ENCODE measurements at places on chromosomes 11 and 22.

DNA sequence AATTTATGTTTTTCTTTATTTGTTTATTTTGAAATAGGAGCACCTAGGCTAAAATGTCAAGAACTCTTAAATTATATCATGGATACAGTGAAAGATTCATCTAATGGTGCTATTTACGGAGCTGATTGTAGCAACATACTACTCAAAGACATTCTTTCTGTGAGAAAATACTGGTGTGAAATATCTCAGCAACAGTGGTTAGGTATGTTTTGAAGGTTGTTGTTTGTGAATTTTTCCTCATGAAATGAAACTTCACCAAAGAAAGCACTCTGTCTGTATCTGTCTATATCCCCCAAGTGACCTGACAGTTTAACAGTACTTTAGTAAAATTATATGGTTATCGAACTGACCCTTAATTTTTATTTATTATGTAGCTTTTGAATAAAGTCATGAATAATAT lies 12.8 kb downstream of the ATM start:
- DNase-seq, result no peak

GRCh38 chr11:36347384-36347906 lies 51.4 kb downstream of the PRR5L start:
- no peak for DNase-seq

- no peak for DNase-seq
Observed at GRCh38 chr11:43359422-43359818, 700 bp downstream of the TTC17 start.

DNA sequence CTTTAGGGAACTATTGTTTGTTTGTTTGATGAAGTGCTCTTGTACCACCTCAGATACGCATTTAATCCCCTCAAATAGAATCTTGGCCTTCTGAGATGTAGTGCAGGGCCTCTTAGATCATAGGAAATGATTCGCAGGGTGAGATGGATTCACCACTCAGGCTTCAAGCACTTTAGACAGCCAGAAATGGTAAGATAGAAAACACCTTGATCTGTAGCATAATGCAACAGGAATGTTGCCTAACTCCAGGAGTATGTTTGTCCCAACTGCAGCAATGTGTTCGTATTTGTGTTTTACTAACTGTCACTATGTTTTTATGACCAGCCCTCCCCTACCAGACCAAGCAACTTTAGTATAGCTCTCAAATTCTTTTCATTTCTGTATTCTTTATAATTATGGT lies 761.2 kb downstream of the NELL1 start:
- DNase-seq, result no peak

GRCh38 chr11:128725630-128726319 lies 31.9 kb downstream of the FLI1 start:
- no peak for DNase-seq
